ENCODE measurements at places on chromosomes 12 and 14.
A peak's percentile ranks its signal among the peaks of the same experiment; 100 is the strongest.

DNA sequence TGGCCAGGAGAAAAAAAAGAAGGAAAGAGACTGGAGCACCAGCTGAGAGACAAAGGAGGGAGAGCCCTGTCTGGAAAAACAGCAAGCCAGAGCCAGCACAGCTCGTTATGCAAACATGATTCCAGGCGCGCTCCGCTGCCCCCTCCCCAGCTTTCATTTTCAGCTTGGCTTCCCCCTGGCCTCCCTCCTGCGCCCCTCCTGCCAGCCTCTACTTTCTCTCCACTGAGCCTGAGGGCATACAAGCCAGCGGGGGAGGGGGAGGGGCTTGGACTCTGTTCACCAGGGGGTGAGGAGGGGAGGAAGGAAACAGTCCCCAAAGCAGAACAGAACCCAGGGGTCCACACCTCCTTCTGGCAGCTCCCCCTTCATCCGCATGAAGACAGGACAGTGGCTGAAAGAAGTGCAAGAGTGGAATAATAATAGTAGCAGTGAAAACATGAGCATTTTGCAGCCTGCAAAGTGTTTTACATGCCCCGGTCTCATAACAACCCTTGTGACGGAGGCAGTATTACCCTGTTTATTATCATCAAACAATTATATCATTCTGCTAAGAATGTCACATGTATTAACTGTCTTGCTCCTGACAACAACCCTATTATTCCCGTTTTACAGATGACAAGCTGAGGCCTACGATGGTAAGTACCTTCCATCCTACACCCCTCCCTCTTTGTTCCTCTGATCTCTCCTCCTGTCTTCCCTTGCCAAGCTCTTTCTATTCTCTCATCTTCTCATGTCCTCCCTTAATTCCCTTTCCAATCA is 24.2 kb downstream of the SMUG1 start:
- no peak for DNase-seq

GRCh38 chr12:41701943-41702601 is 442.6 kb downstream of the GXYLT1 start:
- DNase-seq: no peak

DNA sequence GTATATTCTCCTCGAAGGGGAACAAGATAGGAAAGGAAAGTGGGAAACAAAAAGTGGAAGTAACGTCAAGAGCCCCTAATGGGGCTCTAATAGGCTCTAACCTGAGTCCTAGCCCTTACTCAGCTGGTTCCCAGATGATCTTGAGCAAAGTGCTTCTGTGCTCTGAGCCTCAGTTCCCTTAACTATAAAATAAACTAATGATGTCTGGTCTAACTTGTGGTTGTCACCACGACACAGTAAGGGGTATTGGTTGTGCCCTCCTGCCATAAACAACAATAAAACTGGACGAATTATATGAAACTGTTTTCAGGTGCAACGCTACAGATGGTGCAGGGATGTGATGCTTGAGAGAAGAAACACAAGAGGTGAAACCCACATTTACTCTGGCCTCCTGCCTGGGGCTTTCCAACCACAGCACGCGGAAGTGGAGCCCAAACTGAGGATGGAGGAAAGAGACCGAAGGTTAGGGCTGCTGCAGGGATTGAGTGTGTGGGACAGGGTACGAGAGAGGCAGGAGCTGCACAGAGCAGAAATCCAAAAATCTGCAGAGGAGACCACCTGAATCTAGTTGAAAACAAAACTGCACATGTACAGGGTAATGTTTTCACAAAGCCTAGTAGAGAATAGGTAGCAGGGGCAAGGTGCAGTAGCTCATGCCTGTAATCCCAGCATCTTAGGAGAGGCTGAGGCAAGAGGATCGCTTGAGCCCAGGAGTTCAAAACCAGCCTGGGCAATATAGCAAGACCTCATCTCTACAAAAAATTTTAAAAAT is 45.6 kb upstream of the BCL2L14 start:
- DNase-seq: no peak

DNA sequence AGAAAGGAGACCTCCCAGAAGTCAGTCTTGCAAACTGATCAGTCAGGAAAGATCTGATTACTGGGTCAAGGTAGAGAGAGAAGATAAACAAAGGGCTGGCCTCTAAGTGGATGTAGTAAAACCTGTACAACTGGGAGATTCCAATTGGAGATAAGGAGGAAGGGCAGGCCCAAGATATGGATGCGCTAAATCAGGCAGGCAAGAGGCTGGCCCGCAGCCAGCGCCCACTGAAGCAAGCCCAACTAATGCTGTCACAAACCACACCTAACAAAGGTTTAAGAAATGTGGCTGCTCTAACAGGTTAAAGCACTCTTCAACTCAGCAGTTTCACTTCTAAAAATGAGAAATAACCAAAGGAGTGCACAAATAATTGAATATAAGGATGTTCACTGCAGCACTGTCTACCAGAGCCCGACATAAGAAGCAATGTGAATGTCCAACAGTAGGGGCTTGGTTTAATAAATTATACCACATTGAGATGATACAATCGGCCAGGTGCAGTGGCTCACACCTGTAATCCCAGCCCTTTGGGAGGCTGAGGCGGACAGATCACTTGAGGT is 4.7 kb downstream of the GLTP start:
- DNase-seq: no peak

- peak; percentile 48 for DNase-seq
Observed at GRCh38 chr12:45660330-45660729, 69.2 kb upstream of the ARID2 start.

- no peak for DNase-seq
Observed at GRCh38 chr12:50166799-50167048, 445 bp downstream of the CERS5 start.
